ENCODE measurements at places on chromosomes 1 and 21.

- no peak for DNase-seq
These were observed 20.3 kb upstream of the TMEM222 start for GRCh38 chr1:27301582-27302199.

- peak; percentile 67 for DNase-seq
These were observed at the start of gene PCNX2 for GRCh38 chr1:233295237-233295974. PCNX2 (minus strand) TSS chr1:233295725; CDS start chr1:233295478, 247 bp downstream.

- no peak for DNase-seq
These were observed 44.2 kb downstream of the OSBPL9 start for GRCh38 chr1:51661081-51661518.

DNA sequence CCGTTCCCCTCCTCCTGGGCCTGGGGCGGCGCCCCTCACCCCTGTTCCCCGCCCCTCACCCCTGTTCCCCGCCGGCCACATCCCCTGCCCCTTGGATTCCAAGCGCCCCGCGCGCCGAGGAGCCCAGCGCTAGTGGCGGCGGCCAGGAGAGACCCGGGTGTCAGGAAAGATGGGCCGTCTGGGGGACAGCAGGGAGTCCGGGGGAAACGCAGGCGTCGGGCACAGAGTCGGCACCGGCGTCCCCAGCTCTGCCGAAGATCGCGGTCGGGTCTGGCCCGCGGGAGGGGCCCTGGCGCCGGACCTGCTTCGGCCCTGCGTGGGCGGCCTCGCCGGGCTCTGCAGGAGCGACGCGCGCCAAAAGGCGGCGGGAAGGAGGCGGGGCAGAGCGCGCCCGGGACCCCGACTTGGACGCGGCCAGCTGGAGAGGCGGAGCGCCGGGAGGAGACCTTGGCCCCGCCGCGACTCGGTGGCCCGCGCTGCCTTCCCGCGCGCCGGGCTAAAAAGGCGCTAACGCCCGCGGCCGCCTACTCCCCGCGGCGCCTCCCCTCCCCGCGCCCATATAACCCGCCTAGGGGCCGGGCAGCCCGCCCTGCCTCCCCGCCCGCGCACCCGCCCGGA is at the start of gene TP73:
TSS of gene TP73 (plus strand) at position 587 of the 618 bp plus-strand sequence. CDS start 29,850 bp downstream, outside the sequence.
- peak; percentile 8 for DNase-seq

- DNase-seq, result no peak
These were observed 134.0 kb downstream of the TOMM20 start for GRCh38 chr1:234994436-234995295.

DNA sequence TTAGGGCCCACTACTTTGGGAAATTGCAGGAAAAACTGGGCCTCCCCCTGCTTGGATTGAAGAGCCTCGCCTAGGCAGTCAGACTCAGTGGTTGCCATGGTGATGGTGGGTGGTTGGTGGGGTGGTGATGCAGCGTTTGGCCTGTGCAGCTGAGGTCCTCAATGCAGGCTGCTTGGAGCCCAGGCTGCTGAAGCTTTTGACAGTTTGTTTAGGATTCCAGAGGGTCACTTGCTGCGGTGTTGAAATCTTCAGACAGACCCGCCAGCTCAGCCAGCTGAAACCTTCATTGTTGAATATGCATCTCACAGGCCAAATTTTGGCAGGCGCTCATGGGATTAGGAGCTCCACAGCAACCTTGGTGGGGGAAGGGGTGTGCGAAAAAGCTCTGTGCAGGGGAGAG is 67.9 kb downstream of the CACNA1E start:
- DNase-seq, result no peak

- no peak for DNase-seq
These were observed 21.8 kb downstream of the LPAR3 start for GRCh38 chr1:84871181-84871580.

DNA sequence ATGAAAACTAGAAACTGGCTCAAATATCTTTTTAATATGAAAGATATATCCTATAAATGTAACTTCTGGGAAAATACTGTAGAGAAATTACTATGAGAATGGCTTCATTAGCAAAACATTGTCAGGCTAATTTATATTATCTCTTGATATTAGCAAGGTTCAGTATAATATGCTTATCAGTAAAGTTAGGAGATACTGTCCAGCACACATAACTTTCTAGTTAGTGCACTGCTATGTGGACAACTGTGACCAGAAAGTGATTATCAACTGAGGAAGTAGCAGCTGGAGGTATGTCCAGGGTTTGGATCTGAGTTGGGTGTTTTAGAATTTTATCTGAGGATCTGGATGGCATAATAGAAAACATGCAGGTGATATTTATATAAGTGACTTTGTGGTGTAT is 7.5 kb downstream of the LRRC8C start:
- DNase-seq, result no peak

GRCh38 chr1:156062189-156062588 is 1.2 kb downstream of the RAB25 start:
- no peak for DNase-seq

DNA sequence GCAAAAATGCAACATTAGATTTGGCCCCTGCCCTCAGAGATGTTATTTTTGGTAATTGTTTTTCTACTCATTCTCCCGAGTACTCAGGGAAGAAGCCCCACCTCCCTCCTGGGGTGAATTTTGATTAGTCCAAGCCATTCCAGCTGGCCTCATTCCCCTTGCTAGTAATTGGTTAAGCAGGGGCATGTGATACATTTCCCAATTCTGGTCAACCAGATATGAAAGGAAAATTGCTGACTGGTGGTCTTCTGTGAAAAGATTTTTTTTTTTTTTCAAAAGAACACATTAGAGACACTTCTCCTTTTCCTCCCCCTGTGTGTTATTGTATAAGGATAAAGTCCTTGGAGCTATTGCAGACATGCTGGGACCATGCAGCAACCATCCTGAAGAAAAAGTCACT is 71.1 kb upstream of the AKT3 start:
- no peak for DNase-seq

DNA sequence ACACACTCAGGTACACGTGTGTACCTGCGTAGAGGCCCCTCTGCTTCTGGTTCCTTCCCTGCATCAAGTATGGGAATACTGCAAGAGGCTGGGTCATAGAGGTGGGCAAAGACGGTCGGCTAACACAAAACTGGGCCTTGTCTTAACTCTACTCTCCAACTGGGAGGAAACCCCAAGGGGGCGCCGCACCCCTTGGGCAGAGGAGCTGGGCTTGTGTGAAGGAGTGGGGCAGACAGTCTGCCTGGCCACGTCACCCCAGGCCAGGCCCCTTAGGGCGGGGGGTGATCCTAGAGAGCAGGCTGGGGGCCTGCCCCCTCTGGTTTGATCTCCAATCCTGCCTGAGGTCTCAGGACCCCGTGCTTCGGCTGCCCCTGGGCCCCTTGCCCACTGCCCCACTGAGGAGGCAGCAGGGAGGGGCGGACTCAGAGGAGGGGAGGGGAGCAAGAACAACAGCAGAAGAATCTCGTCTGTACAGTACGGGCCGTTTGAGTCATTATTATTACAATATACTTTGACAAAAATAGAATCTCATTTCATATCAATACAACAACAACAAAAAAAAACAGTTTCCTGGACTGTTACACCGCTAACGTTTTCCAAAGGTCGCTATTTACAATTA is 34.7 kb downstream of the MEF2D start:
- DNase-seq, result no peak

DNA sequence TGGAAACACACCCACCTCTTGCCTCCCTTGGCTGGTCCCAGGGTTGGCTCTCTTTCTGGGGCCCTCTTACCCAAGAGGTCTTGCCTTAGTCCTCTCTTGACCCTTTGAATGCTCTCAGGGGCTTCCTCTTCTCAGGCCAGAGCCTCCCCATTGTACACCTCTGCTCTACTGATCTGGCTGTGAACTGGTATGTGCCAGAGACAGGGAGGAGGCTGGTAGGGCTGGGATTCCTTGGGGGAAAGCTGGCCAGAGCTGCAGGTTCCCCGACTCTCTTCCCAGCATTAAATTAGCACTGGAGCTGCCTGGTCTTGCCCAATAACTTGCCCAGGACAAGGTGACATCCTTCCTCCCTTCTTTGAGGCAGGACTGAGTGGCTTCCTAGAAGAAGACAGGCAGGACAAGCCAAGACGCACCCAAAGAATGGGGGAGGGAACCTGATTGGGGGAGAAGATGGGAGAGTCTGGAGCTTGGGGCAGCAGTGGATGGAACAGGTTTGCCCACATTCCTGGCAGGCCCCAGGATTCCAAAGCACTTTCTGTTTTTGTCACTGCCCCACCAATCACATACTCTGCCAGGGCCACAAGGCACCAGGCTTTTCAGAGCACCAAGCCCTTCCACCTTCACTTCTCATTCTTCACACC is 37.2 kb upstream of the CITED4 start:
- no peak for DNase-seq

DNA sequence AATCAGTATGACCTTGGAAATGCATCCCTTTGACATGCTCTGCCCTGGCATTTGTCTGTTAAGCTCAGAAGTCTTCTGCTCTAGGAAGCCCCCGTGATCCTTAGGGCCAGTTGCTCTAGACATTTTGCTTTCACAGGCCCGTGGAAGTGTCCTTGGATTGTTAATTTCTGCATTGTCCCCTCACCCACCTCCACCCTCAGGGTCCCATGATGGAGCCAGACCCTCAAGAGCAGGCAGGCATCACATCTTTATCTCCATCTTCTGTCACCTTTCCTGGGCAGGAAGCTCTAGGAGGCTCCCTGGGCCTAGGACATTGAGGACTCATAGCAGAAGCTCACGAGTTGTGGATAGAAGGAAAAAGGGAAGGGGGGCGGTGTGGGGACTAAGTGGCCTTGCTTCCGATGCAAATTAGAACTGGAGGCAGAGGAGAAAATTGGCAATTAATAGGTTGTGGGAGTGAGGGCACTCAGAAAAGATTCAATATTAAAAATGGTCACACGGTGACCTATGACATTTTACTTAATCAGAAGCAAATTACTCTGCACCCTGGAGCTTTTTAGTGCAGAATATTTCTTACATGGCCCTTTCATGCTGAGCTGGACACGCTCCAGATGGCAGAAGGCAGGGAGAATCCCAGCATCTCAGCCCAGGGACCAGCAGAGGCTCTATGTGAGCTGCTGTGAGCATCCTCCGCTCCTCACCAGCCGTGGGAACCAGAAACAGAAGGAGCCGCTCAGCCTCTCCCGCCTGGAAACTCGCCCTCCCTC is 185.0 kb downstream of the MATN1 start:
- no peak for DNase-seq

DNA sequence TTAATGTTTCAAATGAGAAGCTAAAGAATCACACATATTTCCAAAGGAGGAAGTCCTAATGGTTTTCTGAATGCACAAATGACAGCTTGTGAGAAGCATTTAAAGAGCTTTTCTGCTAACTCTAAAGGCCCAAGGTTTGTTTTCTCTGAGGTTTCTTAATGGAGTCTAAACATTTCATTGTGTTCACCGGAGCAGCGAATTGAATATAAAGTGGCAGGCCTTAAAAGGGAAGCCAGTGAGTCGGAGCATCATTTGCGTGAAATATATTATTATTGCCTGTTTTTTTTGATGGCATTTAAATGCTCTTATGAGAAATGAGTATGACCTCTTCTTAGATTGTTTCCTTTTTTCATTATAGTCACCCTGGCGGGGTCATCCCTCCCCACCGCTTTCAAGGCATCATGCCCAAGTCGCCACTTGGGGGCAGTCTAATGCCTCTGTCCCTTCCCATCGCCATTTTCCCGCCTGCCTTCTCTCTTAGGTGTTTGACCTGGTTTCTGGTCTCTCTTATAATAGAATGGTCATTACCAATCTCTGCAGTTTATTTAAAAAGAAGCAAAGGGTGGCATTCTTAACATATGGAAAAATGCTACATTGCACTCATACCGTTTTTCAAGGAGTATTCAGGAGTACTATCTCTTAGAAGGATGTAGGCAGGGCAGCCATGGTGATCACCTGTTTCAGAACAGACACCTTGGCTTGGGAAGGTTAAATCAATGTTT is 25.3 kb upstream of the OVAAL start:
- peak; percentile 57 for DNase-seq
